ENCODE measurements at places on chromosomes 16 and 17. TPM values are rescaled to one million over a fixed set of nuclear protein-coding genes. Genes with fewer than 3 reads are reported as not detected.

NHERF1 gene
- 483 TPM for total RNA-seq

DYNLRB2 gene
- total RNA-seq, result 2.3 TPM

CPD gene
- total RNA-seq, result 48.3 TPM

ACSM5 gene
- total RNA-seq, result not detected

C16orf92 gene
- not detected for total RNA-seq

LLGL1 gene
- 25.7 TPM for total RNA-seq

KRTAP9-8 gene
- total RNA-seq, result not detected

SLFN12 gene
- 1.3 TPM for total RNA-seq

CHST5 gene
- total RNA-seq, result not detected

CDRT15 gene
- not detected for total RNA-seq

ST6GALNAC1 gene
- 25.2 TPM for total RNA-seq

CCL8 gene
- not detected for total RNA-seq

RUNDC1 gene
- 7.6 TPM for total RNA-seq

NHERF2 gene
- 11.6 TPM for total RNA-seq

MMP15 gene
- 6.5 TPM for total RNA-seq

MIS12 gene
- 28.8 TPM for total RNA-seq

TANC2 gene
- 18.1 TPM for total RNA-seq

NUP88 gene
- 77.8 TPM for total RNA-seq

LGALS9B gene
- 2.9 TPM for total RNA-seq

ARL4D gene
- 54.2 TPM for total RNA-seq

HOXB1 gene
- not detected for total RNA-seq

HID1 gene
- 3.4 TPM for total RNA-seq

SLC38A8 gene
- not detected for total RNA-seq

HS3ST6 gene
- 9.9 TPM for total RNA-seq

SPN gene
- total RNA-seq, result 4.2 TPM

HBZ gene
- not detected for total RNA-seq

RAB34 gene
- total RNA-seq, result 98.0 TPM
